ENCODE measurements at places on chromosomes 7 and 10. TPM values are rescaled to one million over a fixed set of nuclear protein-coding genes. Genes with fewer than 3 reads are reported as not detected.
A peak's percentile ranks its signal among the peaks of the same experiment; 100 is the strongest.

DNA sequence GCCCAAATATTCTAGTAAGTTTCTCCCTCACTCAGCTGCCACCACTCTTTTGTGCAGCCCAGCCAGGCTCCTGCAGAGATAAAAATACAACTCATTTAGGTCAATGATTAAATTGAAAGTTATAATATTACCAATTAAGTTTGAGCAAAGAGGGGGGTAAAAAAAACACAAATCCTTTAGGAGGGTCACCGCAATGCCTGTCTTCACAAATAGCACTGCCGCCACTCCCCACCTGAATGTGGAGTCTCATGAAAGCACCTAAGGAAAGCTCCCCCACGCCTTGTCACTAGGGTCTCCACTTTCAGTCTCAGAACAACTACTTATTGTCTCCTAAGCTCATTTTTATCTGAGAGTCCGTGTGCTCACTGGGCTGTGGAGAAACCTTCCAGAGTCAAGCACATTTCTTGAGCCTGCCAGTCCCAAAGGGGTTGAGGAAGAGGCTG, 148.7 kb downstream of the FGFR2 start:
- no peak for DNase-seq

DNA sequence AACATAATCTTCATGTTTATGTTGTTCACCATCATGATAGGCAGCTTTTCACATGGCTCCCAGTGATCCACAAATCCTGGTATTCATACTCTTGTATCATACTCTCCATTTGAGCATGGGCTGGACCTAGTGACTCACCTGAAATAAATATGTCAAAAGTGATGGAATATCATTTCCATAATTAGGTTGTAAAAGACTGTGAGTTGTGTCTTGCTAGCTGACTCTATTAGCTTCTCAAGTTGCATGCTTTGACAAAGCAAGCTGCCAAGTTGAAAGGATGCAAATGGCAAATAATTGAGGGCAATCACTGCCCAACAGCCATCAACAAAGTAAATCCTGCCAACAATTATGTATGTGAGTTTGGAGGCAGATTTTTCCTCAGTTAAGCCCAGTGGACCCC, 300.4 kb downstream of the AHR start:
- DNase-seq = no peak

DNA sequence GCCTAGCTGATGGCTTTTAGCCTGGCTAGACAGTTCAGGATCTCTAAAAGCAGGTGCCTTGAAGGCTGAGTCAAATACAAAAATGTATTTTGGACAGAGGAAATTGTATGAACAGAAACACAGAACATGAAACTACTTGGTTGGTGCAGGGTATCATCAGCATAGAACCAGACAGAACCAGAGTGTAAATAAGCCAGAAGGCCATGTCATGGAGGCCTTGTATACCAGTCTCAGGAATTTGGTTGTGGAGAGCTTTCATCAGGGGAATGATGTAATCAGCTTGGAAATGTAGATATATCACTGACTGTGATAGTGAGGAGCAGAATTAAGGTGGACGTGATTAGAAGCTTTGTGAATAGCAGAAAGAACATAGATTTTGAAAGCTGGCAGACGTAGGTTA, 82.9 kb downstream of the CFTR start:
- DNase-seq = no peak

DNA sequence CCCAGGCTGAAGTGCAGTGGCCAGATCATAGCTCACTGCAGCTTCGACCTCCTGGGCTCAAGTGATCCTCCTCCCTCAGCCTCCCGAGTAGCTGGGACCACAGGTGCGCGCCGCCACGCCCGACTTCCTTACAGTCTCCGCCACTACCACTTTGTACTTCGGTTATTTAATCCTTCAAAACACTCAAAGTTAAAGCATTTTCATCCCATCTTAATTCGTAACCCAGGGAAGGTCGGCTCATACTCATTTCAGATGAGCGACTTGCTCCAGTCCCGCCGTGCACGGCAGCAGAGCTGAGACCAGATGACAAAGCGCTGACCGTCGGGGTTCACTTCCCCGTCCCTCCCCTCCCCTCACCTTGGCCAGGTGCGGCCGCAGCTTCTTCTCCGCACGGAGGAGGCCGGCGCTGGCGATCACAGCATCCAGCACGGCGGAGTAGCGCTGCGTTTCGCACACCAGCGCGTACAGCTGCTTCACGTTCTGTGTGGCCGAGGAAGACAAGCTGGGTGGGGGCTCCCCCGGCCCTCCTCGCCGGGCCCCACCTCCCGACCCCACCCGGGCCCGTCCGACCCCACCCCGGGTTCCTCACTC, 457 bp downstream of the NSUN5 start:
- DNase-seq = peak; percentile 46

DNA sequence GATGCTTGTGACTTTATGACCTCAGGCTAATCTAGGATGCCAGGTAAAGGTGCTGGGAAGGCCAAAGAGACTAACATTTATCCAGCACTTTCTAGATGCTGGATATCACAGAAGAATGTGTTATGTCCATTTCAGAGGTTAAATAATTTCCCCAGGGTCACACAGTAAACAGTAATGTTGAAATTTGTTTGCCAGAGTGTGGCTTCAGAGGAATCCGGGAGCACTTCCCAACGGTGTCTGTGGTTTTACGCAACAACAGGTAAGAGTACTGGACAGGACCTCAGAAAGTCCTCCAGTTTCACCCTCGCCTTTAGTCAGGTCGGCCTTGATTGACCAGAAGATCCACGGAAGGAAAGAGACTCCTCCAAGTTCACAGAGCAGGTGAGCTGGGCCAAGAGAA, 1.7 kb downstream of the SHTN1 start:
- DNase-seq = no peak

Gene IGF2BP3
- 165 TPM for total RNA-seq

DNA sequence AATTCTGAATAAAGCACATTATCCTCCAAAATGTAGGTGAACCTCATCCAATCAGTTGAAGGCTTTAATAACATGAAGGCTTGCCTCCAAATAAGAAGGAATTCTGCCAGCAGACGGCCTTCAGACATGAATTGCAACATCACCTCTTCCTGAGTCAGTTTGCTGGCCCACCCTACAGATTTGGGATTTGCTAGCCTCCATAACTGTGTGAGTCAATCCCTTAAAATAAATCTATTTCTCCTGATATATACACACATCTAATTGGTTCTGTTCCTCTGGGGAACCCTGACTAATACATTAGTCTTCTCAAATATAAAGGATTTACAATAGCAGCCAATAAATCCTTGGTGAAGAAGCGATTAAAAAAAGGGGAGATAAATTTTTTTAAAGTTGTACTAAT, 34.8 kb upstream of the OSBPL3 start:
- no peak for DNase-seq

DNA sequence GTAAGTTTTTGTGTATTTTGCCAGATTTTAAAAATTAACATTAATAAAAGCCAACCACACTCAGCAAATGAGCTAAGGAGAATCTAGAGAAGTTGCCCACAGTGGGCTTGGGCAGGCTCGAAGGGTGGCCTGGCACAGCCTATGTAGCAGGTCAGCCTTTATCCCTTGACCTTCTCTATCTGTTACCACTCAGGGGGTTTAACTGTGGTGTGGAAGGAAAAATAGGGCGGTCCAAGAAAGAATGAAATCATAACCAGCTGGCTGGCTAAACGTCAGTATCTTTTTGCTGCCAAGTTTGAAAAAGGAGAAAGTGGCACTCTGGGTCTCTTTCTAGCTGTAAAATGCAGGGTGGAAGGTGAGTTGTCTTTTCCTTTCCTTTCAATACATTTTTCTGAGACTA, 130.3 kb upstream of the ASAH2 start:
- DNase-seq = no peak

DNA sequence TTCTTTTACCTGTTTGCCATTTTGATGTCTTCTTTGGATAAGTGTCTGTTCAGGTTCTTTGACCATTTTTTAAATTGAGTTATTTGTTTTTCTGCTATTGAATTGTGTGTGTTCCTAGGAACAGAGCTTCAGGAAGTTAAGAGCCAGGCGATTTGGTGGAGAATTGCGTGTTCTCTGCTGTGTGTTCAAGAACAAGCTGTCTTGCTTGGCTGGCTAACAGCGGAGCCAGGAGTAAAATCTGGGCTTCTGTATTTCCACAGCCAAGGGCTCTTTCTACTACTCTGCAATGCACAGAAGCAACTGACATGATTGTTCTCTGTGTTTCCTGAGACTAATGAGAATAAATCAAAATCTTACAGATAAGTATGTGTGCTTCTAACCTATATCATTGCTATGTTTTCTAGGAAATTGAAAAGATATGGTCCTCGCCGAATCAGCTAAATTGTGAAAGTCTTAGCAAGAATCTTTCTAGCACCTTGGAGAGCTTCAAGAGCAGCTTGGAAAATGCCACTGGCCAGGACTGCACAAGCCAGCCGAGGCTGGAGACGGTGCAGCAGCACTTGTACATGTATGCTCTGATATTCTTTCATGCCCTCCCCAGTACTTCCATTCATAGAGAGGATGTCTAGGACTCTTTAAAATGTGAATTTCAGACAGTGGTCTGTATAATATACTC, 124.2 kb downstream of the ABCA13 start:
- DNase-seq = no peak

Gene RGR
- not detected for total RNA-seq

GRCh38 chr10:62394556-62395018, 20.4 kb downstream of the ZNF365 start:
- DNase-seq = no peak
